Suprapubic skin (tissue), 4 donors: ENCODE measurements at places on chromosomes 7 and 10. TPM values are rescaled to one million over a fixed set of nuclear protein-coding genes. Genes with fewer than 3 reads are reported as not detected.
A peak's percentile ranks its signal among the peaks of the same experiment; 100 is the strongest.

The PRKG1 gene
- 3.3 TPM for total RNA-seq

The GNGT1 gene
- total RNA-seq: not detected

The DUSP5 gene
- total RNA-seq: 60.8 TPM

The IFIT3 gene
- 2.0 TPM for total RNA-seq

The LIPJ gene
- total RNA-seq: 0.15 TPM

The CAMK2B gene
- total RNA-seq: 0.89 TPM

The GOLGA7B gene
- 19.4 TPM for total RNA-seq

The ARHGAP12 gene
- total RNA-seq: 39.6 TPM

The LIPK gene
- 15.4 TPM for total RNA-seq

The ANAPC16 gene
- 83.2 TPM for total RNA-seq

The NXPH1 gene
- not detected for total RNA-seq

GRCh38 chr7:158517072-158517471 lies 70.6 kb downstream of the PTPRN2 start:
- DNase-seq: no peak

DNA sequence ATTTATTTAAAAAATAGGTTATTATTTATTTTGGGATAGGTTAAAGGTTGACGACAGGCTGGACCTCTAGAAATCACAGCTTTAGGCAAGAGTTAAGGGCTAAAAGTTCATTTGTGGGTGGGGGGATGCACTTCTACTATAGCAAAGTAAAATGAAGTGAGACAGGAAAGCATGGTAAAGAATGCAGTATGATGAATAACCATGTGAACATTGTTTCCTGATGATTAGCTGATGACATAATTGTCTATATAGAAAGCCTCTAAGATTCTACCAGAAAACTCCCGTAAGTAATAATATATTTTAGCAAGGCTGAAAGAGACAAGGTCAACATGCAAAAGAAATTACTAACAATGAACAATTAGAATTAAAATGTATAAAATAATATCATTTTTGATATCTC lies 25.7 kb upstream of the PRSS37 start:
- no peak for DNase-seq

GRCh38 chr7:157522189-157522588 lies 185.4 kb downstream of the DNAJB6 start:
- DNase-seq: peak; percentile 49

DNA sequence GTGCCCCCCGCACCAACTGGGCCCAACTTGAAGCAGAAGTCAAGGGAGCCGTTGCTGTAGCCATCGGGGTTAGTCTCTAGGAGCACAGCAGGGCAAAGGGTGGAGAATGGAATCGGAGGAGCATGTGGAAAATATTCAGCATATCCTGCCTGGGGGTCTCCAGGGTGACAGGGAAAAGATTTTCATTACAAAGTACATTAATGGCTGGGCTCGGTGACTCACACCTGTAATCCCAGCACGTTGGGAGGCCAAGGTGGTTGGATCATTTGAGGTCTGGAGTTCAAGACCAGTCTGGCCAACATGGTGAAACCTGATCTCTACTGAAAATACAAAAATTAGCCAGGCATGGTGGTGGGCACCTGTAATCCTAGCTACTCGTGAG lies 53.8 kb upstream of the ABLIM1 start:
- no peak for DNase-seq

DNA sequence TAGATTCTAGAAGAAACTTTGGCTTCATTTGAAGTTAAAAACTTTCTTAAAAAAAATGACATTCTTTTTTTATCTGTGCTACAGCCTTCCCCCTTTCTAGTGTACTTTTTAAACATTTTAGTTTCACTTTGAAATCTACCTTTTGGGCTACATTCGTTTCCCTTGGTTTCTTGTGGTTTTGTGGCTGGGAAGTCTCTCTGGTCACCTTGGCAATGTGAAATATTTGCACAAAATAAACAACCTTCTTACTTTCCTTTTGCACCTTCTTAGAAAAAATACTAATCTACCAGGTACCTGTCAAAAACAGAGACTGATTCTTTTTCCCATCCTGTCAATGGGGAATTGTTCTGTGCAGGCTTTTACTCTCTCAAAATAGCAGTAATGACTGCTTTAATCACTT lies 350.2 kb downstream of the GATA3 start:
- no peak for DNase-seq

GRCh38 chr7:92366730-92367129 lies 80.6 kb upstream of the GATAD1 start:
- DNase-seq: no peak

DNA sequence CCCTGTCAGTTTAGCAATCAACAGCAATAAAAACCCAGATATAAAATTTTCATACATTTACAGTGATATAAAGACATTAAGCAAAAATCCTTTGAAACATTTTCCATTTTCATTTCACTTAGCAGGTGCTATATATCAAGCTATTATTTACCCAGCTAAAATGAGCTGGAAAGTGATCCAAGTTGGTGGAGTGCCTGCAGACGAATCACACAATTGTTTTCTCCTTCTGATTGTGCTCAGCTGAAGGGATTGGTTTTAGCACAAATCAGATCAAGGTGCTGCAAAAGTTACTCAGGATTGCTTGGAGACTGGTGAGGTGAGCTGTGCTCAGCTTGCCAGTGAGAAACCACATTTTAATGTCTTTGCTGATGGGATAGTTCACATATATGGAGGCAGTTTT lies 138.1 kb downstream of the LRMDA start:
- no peak for DNase-seq

- no peak for DNase-seq
Observed at GRCh38 chr7:80604436-80604835, 34.0 kb upstream of the CD36 start.

- DNase-seq: no peak
Observed at GRCh38 chr7:27515933-27516332, 146.8 kb downstream of the HIBADH start.

GRCh38 chr10:60661637-60662036 lies 116.6 kb upstream of the CDK1 start:
- DNase-seq: no peak

DNA sequence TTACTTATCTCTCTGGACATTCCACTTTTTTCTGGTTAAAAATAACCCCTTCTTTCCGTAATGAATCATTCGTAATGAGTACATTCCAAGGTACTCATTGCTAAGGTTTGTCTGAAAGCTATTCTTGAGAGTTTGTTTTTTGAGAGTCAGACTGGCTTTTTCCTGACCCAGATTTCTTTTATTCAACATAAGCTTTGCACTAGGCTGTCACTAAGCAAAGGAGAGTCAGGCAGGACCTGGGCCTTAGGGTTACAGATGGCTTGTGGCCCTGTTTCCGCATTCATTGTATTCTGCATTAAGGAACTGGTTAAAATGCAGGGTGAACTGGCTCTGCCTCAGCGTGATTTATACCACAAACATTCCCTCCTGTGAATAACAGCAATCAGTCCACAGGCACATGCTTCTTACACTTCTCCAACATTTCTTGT lies 84.1 kb downstream of the POM121L12 start:
- DNase-seq: no peak

- no peak for DNase-seq
Observed at GRCh38 chr7:70317356-70317755, 719.1 kb downstream of the AUTS2 start.

- no peak for DNase-seq
Observed at GRCh38 chr7:144782883-144783282, 53.0 kb downstream of the TPK1 start.

DNA sequence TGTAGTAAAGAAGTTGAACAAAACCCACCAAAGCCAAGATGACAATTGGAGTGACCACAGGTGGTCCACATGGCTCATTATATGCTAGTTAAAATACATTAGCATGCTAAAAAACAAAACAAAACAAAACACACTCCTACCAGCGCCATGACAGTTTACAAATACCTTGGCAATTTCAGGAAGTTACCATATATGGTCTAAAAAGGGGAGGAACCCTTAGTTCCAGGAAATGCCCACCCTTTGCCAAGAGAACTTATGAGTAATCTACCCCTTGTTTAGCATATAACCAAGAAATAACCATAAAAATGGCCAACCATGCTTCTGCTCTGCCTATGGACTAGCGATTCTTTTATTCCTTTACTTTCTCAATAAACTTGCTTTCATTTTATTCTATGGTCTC lies 979.1 kb upstream of the POT1 start:
- no peak for DNase-seq

GRCh38 chr7:5143106-5143505 lies 46.9 kb upstream of the WIPI2 start:
- no peak for DNase-seq

GRCh38 chr10:132011445-132011844 lies 29.7 kb upstream of the BNIP3 start:
- DNase-seq: no peak

- DNase-seq: no peak
Observed at GRCh38 chr10:66329147-66329546, 596.7 kb upstream of the LRRTM3 start.

DNA sequence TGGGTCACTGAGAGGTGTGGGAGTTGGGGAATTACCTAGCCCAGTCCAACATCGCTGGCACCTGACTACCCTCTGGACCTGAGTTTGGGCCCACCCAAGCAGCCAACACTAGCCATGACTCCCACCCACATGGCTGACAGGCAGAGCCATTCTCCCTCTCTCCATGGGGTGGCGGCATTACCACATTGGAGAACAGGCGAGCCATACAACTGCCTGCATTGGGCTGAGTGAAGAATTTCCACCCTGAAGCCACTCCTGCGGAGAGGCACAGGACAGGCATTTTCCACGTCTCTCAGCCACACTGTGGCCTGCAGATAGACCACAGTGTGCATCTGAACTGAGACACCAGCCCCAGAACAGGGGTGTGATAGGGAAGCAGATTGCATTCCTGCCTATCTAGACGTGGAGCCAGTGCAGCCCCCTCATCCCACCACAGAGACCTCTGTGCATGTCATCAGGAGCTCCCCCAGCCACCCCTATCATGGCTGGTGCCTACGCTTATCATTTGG lies 58.2 kb upstream of the ANTXRL start:
- DNase-seq: peak; percentile 85

DNA sequence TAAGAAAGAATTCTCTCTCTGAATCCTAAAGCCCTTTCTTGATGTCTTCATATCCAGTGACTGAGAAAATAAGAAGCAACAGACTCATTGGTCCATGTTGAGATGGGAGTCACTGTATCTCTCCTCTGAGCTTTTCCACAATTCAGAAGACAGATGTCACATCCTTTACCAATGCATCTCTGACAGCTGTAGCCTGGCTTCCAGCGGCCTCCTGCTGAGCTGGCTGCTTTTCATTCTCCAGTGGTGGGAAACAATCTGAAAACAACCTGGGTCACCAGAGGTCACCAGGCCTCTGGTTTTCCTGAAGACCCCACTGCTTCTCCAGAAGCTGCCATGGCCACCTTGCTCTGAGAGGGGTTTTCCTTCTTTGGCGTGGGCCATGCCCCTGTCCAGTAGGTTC lies 18.3 kb upstream of the RPA3 start:
- no peak for DNase-seq

- no peak for DNase-seq
Observed at GRCh38 chr10:17290226-17290625, 62.2 kb downstream of the VIM start.

DNA sequence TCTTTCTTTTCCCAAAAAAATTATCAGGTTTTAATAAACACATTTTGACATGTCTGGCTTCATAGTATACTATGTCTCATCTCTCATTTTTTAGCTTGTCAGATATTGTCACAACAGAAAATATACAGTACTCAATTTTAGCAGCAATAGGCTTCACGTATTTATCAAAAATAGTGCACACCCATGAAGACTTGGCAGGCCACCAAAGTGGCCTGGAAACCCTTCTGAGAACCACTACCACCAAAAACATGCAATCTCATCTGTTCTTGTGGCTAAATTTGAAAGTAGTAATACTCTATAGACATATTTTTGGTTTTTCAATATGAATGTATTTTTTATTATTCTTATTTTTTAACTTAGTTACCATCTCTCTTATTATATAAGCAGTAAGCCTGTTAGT lies 1094.5 kb upstream of the LRRN3 start:
- DNase-seq: no peak

GRCh38 chr7:137110535-137110934 lies 233.0 kb downstream of the PTN start:
- no peak for DNase-seq

- DNase-seq: no peak
Observed at GRCh38 chr7:84686373-84686772, 491.8 kb upstream of the SEMA3A start.
